ENCODE measurements at places on chromosomes 2 and 18. TPM values are rescaled to one million over a fixed set of nuclear protein-coding genes. Genes with fewer than 3 reads are reported as not detected.

- peak; percentile 33 for DNase-seq
These were observed 710 bp upstream of the XRCC5 start for GRCh38 chr2:216108310-216108966.

DNA sequence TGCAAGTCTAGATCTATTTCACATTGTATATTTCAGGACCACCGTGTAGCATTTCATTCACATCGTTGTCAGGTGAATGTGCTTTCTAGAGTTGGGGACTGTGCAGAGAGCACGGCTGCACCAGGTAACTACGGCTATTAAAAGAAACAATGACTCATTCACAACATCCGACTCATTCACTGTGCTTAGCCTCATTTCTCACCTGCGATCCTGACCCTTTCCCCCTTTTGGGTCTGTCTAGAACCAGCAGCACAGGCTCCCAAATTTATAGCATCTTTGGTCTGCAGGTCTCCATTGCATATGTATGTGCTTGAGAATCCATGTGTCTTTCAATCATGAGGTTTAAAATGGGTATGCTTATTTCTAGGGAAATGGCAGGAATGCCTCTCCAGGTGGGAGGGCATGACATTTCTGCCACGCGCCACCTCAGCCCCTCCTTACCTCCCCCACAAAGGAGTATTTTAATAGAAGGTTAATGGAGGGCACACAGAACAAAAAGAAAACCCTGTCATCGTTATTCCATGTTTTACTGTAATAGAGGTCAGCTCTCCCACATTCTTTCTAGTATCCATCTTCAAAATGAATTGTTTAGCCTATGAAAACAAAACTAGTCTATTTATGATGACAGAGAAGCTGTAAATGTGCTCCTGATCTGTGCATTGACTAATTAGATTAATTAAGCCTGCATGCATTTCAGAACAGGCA lies 246.7 kb upstream of the EPHA4 start:
- no peak for DNase-seq

The BARD1 gene
- total RNA-seq = 30.6 TPM

DNA sequence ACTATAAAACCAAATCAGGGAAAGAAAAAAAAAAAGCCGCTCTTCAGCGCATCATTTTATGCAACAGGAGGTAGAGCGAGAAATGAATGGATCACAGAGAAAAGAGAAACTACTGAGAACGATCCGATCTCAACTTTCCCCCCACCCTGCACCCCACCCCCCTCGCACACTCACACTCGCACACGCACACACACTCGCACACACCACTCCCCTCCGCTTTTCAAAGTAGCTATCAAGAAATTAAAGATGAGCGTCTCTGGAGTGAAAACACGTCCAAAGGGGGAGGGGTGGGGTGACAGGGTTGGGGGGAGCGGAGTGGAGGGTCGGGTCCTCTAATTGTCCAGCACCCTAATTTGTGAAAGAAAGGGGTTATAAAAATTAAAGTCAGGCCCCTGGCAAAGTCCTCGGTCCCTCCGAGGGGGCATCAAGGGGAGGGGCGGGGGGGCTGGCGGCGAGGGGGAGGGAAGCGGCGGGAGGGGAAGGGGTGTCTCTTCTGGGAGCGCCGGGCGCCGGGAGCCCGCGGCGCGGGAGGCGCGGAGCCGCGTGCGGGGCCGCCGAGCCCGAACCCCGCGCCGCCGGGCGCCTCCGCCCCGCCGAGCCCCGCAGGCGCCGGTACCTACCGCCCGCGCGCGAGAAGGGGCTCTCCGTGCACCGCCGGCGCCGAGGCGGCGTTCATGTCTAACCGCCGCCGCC lies 428 bp downstream of the TCF4 start:
- peak; percentile 30 for DNase-seq

- DNase-seq = no peak
These were observed 383.6 kb downstream of the DCC start for GRCh38 chr18:52723550-52723970.

GRCh38 chr2:161206471-161207032 lies 46.3 kb downstream of the TANK start:
- no peak for DNase-seq

GRCh38 chr2:100245681-100246080 lies 76.6 kb downstream of the LONRF2 start:
- no peak for DNase-seq

DNA sequence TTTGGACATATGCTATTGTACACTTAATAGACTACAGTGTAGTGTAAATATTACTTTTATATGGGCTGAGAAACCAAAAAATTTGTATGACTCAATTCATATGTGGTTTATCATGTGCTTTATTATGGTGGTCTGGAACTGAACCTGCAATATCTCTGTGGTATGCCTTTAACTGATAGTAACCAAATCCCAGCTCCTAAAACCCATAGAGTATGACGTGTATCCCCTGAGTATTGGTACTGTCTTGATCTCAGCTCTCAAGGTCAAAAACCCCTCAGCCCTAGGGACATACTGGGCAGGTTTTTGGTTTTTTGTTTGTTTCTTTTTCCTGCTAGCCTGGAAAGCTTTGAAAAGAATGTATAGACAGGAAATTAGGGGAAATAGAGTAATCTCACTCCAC lies 42.2 kb upstream of the ARHGAP15 start:
- DNase-seq = no peak

- no peak for DNase-seq
These were observed 113.5 kb downstream of the RBMS1 start for GRCh38 chr2:160380000-160380570.

The ELOA2 gene
- total RNA-seq = not detected

The EVX2 gene
- not detected for total RNA-seq

The TLX2 gene
- 0.20 TPM for total RNA-seq

DNA sequence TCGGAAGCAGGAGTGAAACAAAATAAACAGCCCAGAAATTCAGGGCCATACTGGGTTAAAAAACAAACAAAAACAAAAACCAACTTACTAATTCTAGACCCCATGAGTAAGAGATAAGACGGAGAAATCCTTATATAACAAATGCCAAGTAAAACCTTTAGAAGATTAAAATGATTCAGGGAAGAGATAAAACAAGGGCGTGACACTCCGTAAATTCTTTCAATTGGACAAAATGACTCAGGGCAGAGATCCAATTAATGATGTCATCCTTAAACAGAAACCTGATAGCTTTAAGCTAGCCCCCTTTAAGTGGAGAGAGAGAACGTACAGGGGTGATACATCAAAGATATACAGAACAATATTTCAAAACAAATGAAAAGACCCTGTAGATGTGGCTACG lies 317.4 kb downstream of the NBAS start:
- no peak for DNase-seq

The RAB17 gene
- 31.9 TPM for total RNA-seq

The C2orf80 gene
- not detected for total RNA-seq

All from H9 (cell line).